ENCODE measurements at places on chromosomes 12 and 14.

- DNase-seq = no peak
- H3K27ac ChIP-seq = peak overlapping the region; percentile 93
- no peaks in the 10 kb centered on the region for H3K27me3 ChIP-seq
- no peaks in the 10 kb centered on the region for H3K4me1 ChIP-seq
These were observed 755 bp downstream of the SLC25A21 start for GRCh38 chr14:37171678-37172023.

DNA sequence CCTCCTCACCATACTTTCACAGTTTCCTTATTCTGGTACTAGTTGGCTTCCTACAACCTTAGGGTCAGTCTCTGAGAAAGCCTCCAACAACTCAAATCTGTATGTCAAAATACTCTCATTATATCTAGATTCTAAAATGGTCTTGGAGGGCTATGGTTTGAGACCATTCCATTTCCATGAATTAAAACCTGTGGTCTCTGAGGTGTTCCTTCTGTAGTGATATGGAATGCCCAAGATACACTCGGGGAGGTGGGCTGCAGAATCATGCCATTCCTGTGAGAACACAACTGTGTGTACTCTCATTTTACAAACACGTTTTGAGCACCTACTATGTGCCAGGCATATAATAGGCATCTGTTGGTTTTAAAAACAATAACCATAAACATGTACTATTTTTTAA is 74.0 kb downstream of the FERMT2 start:
- H3K4me3 ChIP-seq = no peak overlapping the region
- H3K27ac ChIP-seq = no peak overlapping the region
- DNase-seq = no peak
- no peaks in the 10 kb centered on the region for H3K36me3 ChIP-seq
- no peaks in the 10 kb centered on the region for H3K27me3 ChIP-seq
- no peaks in the 10 kb centered on the region for H3K4me1 ChIP-seq

- no peaks in the 10 kb centered on the region for H3K27me3 ChIP-seq
- no peaks in the 10 kb centered on the region for H3K4me1 ChIP-seq
- no peak overlapping the region for H3K27ac ChIP-seq
- H3K4me3 ChIP-seq = no peak overlapping the region
- H3K36me3 ChIP-seq = no peaks in the 10 kb centered on the region
These were observed 1088.5 kb upstream of the TMEM132C start for GRCh38 chr12:127178463-127178862.

- no peaks in the 10 kb centered on the region for H3K36me3 ChIP-seq
- no peaks in the 10 kb centered on the region for H3K4me1 ChIP-seq
- H3K27me3 ChIP-seq = no peaks in the 10 kb centered on the region
- no peak overlapping the region for H3K27ac ChIP-seq
These were observed 66.7 kb upstream of the E2F7 start for GRCh38 chr12:77131977-77132490.

- no peaks in the 10 kb centered on the region for H3K27me3 ChIP-seq
- no peak overlapping the region for H3K27ac ChIP-seq
- no peak for DNase-seq
These were observed 457.7 kb upstream of the TMEM132C start for GRCh38 chr12:127809275-127809674.

DNA sequence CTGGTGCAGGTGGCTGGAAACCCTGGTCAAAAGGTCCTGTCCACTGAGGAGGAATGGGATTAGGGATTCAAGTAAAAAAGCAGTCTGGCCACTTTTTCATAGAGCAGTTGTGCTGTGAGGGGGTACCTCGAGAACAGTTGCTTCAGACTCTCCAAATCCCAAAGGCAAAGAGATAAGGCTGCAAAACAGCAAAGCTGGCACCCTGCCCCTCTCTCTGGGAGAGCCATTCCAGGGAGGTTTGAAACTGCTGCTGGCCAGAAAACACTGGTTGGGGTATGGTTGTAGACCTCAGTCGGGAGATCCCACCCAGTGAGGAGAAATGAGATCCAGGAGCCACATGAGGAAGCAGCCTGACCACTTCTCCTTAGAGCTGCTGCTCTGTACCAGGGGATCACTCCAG is 137.3 kb downstream of the CEP83 start:
- DNase-seq = no peak
- no peak overlapping the region for H3K4me3 ChIP-seq
- no peaks in the 10 kb centered on the region for H3K27me3 ChIP-seq
- no peaks in the 10 kb centered on the region for H3K36me3 ChIP-seq
- no peaks in the 10 kb centered on the region for H3K4me1 ChIP-seq
- no peak overlapping the region for H3K27ac ChIP-seq

GRCh38 chr14:68145539-68145938 is 326.0 kb downstream of the RAD51B start:
- no peak overlapping the region for H3K4me3 ChIP-seq
- no peaks in the 10 kb centered on the region for H3K27me3 ChIP-seq
- DNase-seq = no peak
- H3K36me3 ChIP-seq = no peaks in the 10 kb centered on the region
- peaks cover 10% of the 10 kb centered on the region for H3K4me1 ChIP-seq

GRCh38 chr14:93537951-93538350 is 107.2 kb downstream of the UNC79 start:
- no peaks in the 10 kb centered on the region for H3K36me3 ChIP-seq
- DNase-seq = no peak
- H3K4me1 ChIP-seq = no peaks in the 10 kb centered on the region
- no peak overlapping the region for H3K4me3 ChIP-seq
- H3K27me3 ChIP-seq = no peaks in the 10 kb centered on the region

- H3K27me3 ChIP-seq = no peaks in the 10 kb centered on the region
- no peak overlapping the region for H3K4me3 ChIP-seq
These were observed 11.0 kb upstream of the BMP4 start for GRCh38 chr14:53967606-53968005.

DNA sequence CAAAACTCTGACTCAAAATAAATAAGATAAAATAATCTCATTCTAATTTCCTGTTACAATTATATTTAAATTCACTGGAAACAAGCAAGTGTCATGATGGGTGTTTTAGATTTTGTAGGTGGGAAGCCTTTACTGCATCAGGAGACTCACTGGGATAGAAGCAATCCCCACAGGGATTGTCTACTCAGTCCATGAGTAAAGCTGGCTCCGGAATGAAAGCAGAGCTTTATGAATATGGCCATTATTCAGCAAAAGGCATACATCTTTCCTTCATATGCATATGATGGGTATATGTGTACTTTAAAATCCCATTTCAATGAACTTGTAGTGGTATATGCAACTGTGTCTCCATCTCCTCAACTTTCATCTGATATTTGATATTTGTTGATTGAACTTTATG is 25.4 kb upstream of the PPM1H start:
- no peak overlapping the region for H3K27ac ChIP-seq
- no peaks in the 10 kb centered on the region for H3K27me3 ChIP-seq
- no peaks in the 10 kb centered on the region for H3K36me3 ChIP-seq
- peaks cover 11% of the 10 kb centered on the region for H3K4me1 ChIP-seq
- no peak for DNase-seq
- no peak overlapping the region for H3K4me3 ChIP-seq

- no peaks in the 10 kb centered on the region for H3K27me3 ChIP-seq
- no peaks in the 10 kb centered on the region for H3K36me3 ChIP-seq
- no peak overlapping the region for H3K4me3 ChIP-seq
- no peaks in the 10 kb centered on the region for H3K4me1 ChIP-seq
These were observed 311.3 kb upstream of the PRKD1 start for GRCh38 chr14:30238936-30239335.

DNA sequence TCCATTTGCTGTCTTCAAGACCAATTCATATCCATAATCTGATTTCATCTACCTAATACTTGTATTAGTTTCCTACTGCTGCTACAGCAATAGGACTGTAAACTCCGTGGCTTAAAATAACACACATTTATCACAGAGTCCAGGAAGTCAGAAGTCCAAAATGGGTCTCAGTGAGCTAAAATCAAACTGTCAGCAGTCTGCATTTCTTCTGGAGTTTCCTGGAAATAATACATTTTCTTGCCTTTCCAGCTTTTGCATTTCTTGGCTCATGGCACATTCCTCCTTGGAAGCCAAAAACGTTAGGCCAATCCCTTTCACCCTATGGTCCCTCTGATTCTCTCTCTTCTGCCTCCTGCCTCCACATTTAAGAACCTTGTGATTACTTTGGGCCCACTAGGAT is 239.8 kb downstream of the PRKD1 start:
- no peaks in the 10 kb centered on the region for H3K36me3 ChIP-seq
- no peak for DNase-seq
- no peaks in the 10 kb centered on the region for H3K4me1 ChIP-seq
- no peaks in the 10 kb centered on the region for H3K27me3 ChIP-seq

GRCh38 chr12:76879710-76880518 is 1.1 kb upstream of the CSRP2 start:
- no peaks in the 10 kb centered on the region for H3K27me3 ChIP-seq
- peak overlapping the region; percentile 80 for H3K27ac ChIP-seq
- peak overlapping the region; percentile 61 for H3K4me3 ChIP-seq
- DNase-seq = peak; percentile 23
- peaks cover 7% of the 10 kb centered on the region for H3K4me1 ChIP-seq

GRCh38 chr14:93533842-93534241 is 103.1 kb downstream of the UNC79 start:
- no peak overlapping the region for H3K27ac ChIP-seq
- H3K4me1 ChIP-seq = no peaks in the 10 kb centered on the region
- no peaks in the 10 kb centered on the region for H3K27me3 ChIP-seq
- no peak overlapping the region for H3K4me3 ChIP-seq
- no peak for DNase-seq

- H3K4me3 ChIP-seq = no peak overlapping the region
- no peaks in the 10 kb centered on the region for H3K36me3 ChIP-seq
- H3K27me3 ChIP-seq = no peaks in the 10 kb centered on the region
- no peak for DNase-seq
- H3K27ac ChIP-seq = no peak overlapping the region
- H3K4me1 ChIP-seq = no peaks in the 10 kb centered on the region
These were observed 12.4 kb downstream of the LGR5 start for GRCh38 chr12:71452006-71452405.

- H3K4me1 ChIP-seq = no peaks in the 10 kb centered on the region
- H3K27me3 ChIP-seq = no peaks in the 10 kb centered on the region
- no peak for DNase-seq
These were observed 329.3 kb upstream of the OR4E1 start for GRCh38 chr14:22002860-22003284.

- H3K27ac ChIP-seq = peak overlapping the region; percentile 3
- H3K4me1 ChIP-seq = no peaks in the 10 kb centered on the region
- no peaks in the 10 kb centered on the region for H3K36me3 ChIP-seq
These were observed 4.7 kb upstream of the CREBL2 start for GRCh38 chr12:12606781-12607589.

DNA sequence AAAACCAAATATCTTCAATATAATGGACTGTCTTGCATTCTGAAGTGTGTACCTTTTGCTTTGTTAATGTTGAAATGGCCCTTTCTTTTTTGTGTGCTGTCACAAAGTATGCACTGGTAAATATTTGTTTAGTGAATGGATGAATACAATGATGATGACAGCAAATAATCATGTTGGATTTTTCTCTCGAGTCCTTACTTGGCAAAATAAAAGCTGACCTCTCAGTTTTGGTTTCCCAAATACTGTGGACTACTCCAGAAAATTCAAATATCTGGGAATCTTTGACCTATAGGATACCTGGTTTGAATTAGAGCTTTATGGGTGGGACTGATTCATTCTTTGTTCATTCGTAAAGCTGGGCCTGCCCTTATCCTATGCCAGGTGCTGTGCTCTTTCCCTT is 5.5 kb downstream of the UBE3B start:
- no peaks in the 10 kb centered on the region for H3K27me3 ChIP-seq
- peaks cover 11% of the 10 kb centered on the region for H3K36me3 ChIP-seq
- DNase-seq = no peak
- H3K4me3 ChIP-seq = no peak overlapping the region
- no peak overlapping the region for H3K27ac ChIP-seq

DNA sequence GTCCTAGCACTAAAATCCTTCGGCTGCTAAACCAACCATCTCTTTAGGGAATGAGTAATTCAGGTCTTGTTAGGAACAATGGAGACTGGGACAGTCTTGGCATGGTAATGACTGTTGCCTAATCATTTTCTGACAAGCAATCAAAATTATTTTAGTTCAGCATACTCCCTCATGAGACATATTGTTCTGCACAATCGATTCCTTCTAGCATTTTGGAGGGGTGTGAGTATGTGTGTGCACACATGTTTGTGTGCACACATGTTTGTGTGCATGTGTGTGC is 2.1 kb upstream of the KRT1 start:
- H3K27me3 ChIP-seq = peaks cover 5% of the 10 kb centered on the region
- H3K27ac ChIP-seq = no peak overlapping the region
- DNase-seq = no peak
- no peaks in the 10 kb centered on the region for H3K36me3 ChIP-seq

- no peak overlapping the region for H3K4me3 ChIP-seq
- no peak for DNase-seq
- no peaks in the 10 kb centered on the region for H3K27me3 ChIP-seq
- H3K36me3 ChIP-seq = no peaks in the 10 kb centered on the region
These were observed 16.4 kb downstream of the ZNF410 start for GRCh38 chr14:73903028-73903427.

DNA sequence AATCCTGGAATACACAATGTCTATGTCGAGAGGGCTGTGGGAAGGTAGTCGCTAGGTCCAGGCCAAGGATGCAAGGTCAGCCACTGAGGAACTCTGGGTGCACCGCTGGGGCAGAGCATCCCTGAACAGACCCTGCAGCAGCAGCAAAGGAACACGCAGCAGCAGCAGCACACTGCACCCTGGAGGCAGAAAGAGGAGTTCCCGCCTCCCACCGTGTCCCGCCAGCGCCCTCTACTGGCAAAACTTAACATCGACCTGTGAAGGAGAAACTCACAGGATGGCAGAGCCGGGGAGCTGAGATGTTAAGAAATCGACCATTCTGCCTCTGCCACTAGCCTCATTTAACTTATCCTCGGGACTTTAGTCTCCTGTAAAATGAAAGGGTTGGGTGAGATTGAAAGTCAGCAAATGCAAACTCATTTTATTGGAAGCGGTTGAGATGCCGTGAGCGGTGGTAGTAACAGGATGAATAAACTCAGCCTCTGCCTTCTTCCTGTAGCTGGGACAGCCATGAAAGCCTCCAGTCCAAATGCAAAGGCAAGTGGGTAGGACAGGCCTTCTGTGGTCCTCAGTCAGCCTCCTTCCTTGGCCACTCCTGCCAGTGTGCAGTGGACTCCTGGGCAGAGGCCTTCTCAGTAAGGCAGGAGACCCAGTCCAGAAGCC is 45.6 kb downstream of the STAB2 start:
- H3K36me3 ChIP-seq = no peaks in the 10 kb centered on the region
- peak; percentile 16 for DNase-seq
- no peaks in the 10 kb centered on the region for H3K4me1 ChIP-seq
- H3K27ac ChIP-seq = no peak overlapping the region

- H3K27me3 ChIP-seq = no peaks in the 10 kb centered on the region
- H3K4me3 ChIP-seq = no peak overlapping the region
- H3K36me3 ChIP-seq = no peaks in the 10 kb centered on the region
- no peak overlapping the region for H3K27ac ChIP-seq
- no peak for DNase-seq
These were observed 35.6 kb downstream of the AACS start for GRCh38 chr12:125100551-125101434.

DNA sequence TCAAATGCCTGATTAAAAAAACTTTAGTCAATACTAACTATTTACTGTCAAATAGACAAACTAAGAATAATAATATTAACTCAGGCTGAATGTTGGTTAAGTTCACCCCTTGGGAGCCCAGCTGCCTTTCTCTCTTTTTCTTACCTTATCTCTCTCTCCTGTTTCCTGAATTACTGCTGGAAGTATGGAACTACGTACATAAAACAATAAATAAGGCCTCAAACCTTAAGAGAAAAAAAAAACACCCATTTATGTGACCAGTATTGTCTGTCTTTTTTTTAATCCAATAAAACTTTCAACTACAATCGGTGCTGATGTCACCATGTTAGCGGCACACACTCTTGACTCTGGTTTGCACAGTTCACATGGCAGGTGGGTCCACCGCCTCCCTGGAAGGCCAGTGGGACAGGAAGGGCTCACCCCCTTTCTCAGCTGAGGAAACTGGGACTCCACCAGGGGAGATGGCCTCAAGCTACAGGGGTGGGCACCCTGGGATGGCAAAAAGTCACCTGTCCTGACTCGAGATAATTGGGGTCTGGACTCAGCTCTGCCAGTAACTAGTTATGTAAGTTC is 21.3 kb downstream of the BCL11B start:
- peaks cover 24% of the 10 kb centered on the region for H3K27me3 ChIP-seq
- no peaks in the 10 kb centered on the region for H3K36me3 ChIP-seq
- H3K4me1 ChIP-seq = no peaks in the 10 kb centered on the region
